ENCODE measurements at places on chromosomes 3 and 15. TPM values are rescaled to one million over a fixed set of nuclear protein-coding genes. Genes with fewer than 3 reads are reported as not detected.

DNA sequence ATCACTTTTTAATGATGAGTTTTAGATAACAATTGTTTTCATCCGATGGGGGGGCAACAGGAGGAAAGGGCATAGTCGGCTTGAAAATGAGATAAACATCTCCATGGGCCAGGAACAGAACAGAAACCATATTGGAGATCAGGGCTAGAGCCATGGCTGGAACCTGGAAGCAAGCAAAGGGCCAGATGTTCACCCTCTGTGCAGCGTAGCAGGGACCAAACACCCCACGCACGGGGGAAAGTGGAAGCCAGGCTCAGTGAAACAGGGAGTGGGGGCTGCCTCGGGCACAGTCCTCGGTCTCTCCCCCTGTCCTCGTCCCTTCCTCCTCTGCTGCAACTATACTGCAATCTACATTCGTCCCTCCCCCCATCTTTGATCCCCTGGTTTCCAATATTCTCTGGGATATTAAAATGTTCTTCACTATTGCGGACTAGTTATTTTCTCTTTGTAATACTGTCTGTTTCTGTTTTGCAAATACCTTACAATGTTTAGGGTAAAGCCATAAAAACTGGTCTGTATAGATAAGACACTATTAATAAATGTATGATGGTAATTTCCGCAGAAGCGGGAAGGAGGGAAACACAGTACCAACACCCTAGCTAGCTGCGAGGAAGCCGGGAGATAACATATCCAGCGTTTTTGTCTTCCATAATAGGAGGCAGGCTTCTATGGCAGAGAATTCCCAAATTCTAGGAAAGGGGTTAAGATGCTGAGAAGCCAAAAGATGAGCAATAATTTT is 121.5 kb downstream of the XXYLT1 start:
- H3K27me3 ChIP-seq = no peaks in the 10 kb centered on the region
- H3K4me3 ChIP-seq = no peak overlapping the region
- no peak overlapping the region for H3K27ac ChIP-seq

DNA sequence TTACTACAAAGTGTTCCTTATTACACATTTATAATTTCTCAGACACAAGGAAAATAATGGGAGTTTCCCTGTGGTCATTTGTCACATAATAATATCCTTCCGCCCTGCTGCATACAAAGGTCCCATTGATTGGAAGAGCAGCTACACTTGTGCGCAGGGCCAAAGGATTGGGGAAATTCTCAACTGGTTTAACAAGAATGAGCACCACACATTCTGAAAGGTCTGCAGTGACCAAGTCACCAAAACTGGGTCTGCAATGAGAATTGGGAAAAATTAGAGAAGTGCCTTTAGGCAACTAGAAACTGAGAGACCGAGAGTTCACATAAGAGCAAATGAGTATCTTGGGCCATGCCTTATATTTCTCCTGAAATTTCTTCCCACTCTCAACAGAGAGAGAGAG is 98.2 kb upstream of the NR2F2 start:
- no peak for DNase-seq
- H3K36me3 ChIP-seq = no peaks in the 10 kb centered on the region
- no peaks in the 10 kb centered on the region for H3K27me3 ChIP-seq
- no peak overlapping the region for H3K27ac ChIP-seq

GP5 gene
- total RNA-seq = 0.03 TPM

GOLGA8T gene
- total RNA-seq = not detected
